ENCODE measurements at places on chromosomes 4 and X.

DNA sequence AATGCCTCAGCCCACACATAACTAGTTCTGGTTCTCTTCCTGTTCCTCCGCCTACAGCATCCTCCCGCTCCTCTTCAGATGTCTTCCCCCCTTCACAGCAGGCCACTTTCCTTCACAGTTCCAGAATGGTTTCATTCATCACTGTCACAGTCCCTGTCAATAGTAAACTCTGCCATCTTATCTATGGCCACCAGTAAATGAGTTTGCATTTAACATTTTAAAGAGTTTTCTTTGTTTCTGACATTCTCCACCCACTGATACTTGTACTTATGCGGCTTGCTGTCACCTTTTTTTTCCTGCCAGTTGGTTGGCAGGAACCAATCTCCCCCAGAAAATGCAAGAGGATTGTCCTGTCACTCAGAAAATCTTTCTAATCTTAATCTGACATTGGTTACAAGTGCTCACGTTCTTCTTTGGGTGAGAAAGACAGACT, 114.1 kb downstream of the GLUD2 start:
- no peak for DNase-seq

GRCh38 chrX:28581522-28581921, 5.7 kb upstream of the IL1RAPL1 start:
- no peak for DNase-seq

- DNase-seq: no peak
Measured at GRCh38 chr4:3286335-3287175, 6.3 kb upstream of the RGS12 start.

DNA sequence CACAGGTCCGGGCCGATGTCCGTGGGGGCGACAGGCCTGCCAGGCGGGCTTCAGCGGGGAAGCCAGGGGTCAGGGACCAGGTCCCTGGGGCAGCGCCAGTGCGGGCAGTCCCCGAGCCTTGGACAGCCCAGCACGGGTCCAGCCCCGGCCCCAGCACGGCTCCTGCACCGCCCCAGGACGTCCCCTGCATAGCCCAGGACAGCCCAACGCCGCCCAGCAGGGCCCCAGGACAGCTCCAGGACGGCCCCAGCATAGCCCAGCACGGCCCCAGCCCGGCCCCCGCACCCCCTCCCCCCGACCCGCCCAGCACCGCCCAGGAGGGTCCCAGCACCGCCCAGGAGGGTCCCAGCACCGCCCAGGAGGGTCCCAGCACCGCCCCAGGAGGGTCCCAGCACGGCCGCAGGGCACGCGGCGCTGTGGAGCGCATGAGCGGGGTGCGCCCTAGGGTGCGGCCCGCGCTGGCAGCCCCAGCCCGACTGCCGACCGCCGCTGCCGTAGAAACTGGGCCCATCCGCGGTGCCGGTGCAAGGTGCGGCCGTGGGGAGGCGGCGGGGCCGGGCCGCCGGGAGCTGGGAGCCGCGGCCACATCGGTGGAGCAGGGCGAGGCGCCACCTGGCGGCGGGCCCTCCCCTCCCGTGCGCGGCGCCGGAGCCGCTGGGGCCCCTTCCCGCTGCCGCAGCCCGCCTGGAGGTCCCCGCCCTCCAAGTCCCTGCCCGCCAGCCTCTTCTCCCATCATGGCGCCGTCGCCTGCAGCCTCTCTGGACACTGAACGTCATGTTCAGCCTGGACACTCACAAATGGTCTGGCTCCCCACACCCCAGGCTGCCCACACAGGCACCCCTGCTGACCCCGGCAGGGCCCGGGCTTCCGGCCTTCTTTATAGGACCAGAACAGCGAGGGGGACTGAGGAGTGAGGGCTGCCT, 106.8 kb upstream of the NKX1-1 start:
- peak; percentile 71 for DNase-seq

DNA sequence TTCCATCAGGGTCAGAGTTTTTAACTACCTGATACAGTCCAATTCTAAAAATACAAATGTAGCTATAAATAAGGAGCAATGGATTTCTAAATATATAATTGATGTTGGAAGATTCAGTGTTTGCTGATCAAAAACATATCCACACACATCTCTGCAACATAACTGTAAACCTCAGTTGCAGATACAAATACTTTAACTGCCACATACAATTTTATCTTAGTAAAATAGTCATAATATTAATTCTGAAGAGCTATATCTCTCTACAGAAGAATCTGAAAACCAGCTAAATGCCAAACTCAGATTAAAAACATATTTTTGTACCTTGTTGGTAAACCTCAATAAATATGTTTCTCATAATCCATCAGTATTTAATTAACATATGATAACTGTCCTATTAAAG, 674.3 kb upstream of the INTU start:
- DNase-seq: no peak

Data from WERI-Rb-1 (cell line).